ENCODE measurements at places on chromosomes 5 and 9. TPM values are rescaled to one million over a fixed set of nuclear protein-coding genes. Genes with fewer than 3 reads are reported as not detected.

Gene SPRY4
- 1.4 TPM for total RNA-seq

Gene FBP2
- total RNA-seq: not detected

Gene PIP5K1B
- 2.5 TPM for total RNA-seq

Gene ZNF658
- 2.3 TPM for total RNA-seq

Gene KIF12
- total RNA-seq: not detected

All from activated T-cell treated with anti-CD3 and anti-CD28 coated beads, Interleukin-2, amount 50 U/mL, for 72 hours (primary cell).